ENCODE measurements at places on chromosomes 7 and 10.
A peak's percentile ranks its signal among the peaks of the same experiment; 100 is the strongest.

DNA sequence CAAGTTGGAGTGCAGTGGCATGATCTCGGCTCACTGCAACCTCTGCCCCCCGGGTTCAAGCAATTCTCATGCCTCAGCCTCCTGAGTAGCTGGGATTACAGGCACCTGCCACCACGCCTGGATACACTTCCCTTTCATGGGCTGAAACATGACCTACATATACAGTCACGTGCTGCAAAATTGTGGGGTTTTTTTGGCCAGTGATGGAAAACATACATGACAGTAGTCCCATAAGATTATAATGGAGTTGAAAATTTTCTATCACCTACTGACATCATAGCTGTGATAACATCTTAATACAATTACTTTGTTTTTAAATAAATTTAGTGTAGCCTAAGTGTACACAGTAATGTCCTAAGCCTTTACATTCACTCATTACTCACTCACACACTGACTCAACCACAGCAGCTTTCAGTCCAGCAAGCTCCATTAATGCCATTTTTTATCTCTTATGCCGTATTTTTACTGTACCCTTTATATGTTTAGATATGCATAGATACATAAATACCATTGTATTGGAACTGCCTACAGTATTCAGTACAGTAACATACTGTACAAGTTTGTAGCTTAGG, 79.9 kb upstream of the TMEM196 start:
- no peak for DNase-seq

- peak; percentile 77 for DNase-seq
Observed at GRCh38 chr10:46028584-46029460, 1.6 kb downstream of the NCOA4 start.

DNA sequence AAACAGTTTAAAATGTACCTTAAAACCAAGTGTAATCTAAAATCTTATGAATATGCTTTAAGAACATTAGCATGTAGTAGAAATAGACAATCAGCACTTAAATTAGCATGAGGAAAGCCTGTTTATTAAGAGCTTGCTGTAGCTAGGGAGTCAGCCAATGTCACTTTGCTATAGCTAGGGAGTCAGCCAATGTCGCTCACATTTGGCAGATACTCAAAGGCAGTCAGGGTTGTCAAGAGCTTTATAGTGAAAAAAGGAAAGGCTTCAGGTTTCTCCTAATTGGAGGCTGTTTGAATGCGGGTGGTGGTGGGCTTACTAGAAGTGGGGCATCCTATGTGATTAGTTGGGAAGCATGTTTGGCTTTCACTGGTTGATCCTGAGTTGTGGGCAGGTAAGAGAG, 226.2 kb upstream of the DGKB start:
- no peak for DNase-seq

DNA sequence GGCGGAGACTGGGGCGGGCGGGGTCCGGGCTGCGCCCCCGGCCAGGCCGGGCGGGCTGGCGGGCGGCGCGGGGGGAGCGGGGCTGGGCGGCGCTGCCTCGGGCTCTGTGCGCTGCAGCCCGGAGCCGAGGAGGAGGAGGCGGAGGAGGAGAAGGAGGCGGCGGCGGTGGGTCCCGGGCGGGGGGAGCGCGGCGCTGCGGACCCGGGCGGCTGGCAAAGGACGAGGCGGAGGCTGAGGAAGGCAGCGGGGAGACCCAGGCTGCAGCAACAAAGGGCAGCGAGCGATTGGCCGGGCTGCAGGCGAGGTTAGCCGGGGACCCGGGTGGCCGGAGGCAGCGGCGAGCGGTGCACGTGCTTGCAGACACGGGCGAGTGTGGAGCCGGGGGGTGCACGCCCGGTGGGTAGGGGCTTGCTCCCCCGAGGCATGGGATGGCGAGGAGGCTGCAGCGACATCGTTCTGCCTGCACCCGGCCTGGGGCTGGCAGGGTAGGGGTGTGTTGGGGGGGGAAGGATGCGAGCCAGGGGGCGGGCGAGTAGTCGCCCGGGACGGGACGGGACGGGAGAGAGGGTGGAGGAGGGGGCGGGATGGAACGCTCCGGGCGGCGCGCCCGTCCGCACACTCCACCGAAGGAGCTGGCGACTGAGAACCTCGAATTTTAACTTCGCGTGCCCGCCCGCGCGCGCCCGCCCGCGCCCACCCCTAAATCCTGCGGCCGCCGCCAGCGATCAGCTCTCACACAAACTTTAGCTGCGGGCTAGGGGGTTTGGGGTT, 844 bp upstream of the KAT6B start:
- no peak for DNase-seq

DNA sequence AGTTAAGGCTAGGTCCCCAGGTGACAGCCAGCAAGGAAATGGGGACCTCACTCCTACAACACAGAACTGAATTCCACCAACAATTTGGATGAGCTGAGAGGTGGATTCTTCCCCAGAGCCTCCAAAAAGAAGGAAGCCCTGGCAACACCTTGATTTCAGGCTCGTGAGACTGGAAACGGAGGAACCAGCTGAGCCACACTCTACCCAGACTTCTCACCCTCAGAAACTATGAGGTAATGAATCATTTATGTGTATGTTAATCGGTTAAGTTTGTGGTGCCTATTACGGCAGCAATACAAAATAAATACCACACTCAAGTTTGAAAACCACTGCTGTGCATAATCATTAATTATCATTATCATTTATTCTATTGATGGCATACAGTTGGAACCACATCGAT, 532.4 kb upstream of the ANKRD30A start:
- DNase-seq, result no peak

DNA sequence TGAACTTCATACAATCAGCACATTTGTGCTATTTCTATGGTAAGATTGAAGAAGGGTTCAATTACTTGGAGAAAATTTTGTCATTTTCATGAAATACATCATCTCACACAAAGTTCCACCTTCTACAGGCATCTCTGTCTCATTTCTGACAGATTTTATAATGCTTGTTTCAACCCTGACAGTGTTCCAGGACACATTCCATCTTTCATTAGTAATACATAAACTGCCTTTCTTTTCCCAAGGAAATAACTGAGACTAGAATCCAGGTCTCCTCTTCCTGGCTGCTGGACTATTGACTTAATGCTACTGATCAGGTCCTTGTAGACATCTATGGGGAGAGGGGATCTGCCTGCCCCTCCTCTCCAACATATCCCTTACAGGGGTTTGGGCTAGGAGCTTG, 70.1 kb upstream of the PLPP4 start:
- DNase-seq, result peak; percentile 21

DNA sequence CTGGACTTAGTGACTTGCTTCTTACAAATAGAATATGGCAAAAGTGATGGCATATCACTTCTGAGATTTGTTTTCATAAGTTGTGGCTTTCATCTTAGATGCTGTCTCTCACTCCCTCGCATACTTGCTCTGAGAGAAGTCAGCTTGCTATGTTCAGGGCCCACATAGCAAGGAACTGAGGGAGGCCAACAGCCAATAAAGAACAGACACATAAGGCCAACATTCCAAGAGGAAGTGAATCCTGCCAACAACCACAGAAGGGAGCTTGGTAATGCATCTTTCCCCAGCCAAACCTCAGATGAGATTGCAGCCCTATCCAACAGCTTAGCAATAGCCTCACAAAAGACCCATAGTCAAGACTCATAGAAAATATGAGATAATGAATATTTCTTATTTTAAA, 39.2 kb upstream of the DMTF1 start:
- no peak for DNase-seq

DNA sequence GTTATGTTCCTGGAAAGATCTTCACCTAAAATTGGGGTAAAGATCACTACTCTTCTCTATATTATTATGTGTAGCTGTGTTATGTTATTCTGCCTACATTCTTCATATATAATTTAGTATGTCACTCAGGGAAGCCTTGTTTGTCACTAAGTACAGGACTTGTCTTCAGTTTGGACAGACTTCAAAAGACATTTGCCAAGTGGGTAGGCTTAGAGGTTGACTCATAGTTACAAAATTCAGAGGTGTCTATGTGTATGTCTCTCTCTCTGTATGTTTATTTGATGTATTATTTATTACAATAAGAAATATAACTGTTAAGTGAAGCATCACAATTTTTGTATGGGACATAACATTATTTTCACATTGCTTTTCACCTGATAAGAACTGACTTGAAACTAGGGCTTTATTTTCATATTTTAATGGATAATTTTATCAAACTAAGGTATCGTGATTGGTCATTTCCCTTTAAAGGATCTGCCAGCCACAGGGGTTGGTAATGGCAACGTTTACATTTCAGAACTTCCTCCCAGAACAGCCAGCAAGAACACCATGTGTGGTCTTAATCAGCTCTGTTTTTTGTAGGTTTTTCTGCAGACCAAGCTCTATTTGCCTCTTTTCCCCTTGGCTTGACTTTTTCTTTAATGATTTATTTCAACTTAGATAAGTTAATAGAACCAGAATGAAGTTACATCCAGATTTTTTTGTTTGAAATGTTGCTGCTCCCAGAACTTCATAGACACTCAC, 262.1 kb upstream of the CACNA2D1 start:
- DNase-seq, result no peak

- no peak for DNase-seq
Observed at GRCh38 chr10:96768136-96768535, 47.8 kb upstream of the PIK3AP1 start.

- DNase-seq, result no peak
Observed at GRCh38 chr10:35769795-35770194, 127.7 kb upstream of the FZD8 start.

GRCh38 chr10:84353052-84353803, 24.8 kb downstream of the CCSER2 start:
- no peak for DNase-seq

- no peak for DNase-seq
Observed at GRCh38 chr10:115214829-115215228, 121.7 kb downstream of the ATRNL1 start.

GRCh38 chr10:22314852-22315251, 1.3 kb upstream of the COMMD3 start:
- no peak for DNase-seq

DNA sequence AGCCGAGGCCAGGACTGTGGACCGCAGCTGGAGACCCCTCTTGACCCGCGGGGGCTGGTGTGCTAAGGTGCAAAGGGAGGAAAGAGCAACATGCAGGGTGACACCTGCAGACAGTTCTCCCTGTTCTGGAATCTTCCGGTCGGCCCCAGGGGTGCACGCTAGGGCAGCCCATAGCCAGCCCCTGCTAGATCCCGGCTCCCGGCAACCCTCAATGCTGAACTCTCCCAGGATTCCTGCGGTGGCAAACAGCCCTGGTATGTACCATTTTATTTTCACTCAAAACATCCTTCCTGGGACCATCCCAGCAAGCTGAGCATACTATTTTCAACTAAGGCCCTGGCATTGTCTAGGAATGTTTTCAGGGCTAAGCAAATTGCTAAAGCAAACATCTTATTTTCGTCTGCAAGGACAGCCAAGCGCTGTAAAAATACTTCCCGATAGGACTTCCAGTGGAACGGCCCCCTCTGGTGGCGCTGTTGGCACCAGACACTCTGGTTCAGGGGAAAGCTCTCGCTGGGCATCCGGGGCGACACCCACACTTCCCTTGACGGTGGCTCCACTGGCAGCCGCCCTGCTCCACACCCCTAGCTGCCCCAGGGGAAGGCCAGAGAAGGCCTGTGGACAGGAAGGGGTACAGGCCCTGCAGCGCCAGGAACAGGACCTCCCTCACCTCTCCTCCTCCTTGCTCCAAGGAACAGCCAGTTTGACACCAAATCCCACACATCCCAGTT, 99.4 kb downstream of the CTBP2 start:
- DNase-seq, result peak; percentile 70

GRCh38 chr10:46268076-46268881, 18.5 kb upstream of the ANTXRL start:
- no peak for DNase-seq

DNA sequence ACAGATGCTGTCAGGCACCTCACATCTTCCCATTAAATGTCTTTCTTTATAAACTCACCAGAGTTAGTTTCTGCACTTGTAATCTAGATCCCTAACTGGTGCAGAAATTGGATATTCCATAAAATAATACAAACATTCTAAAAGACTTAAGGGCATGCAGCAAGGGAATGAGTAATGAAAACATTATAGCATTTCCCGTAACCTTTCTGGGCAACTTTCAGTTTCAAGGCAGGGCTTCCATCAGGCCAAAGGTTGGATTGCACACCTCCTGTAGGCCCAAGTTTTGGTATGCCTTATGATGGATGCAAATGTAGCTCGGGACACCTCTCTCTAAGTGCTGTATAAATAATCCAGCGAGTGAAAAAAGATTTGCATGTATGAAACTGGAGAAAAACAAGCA, 129.9 kb upstream of the LYZL2 start:
- no peak for DNase-seq

- DNase-seq, result no peak
Observed at GRCh38 chr7:139481364-139481763, 2.1 kb downstream of the KLRG2 start.

GRCh38 chr7:129719980-129720732, 108.6 kb downstream of the NRF1 start:
- DNase-seq, result no peak

GRCh38 chr7:126589068-126589684, 663.6 kb downstream of the GRM8 start:
- no peak for DNase-seq

DNA sequence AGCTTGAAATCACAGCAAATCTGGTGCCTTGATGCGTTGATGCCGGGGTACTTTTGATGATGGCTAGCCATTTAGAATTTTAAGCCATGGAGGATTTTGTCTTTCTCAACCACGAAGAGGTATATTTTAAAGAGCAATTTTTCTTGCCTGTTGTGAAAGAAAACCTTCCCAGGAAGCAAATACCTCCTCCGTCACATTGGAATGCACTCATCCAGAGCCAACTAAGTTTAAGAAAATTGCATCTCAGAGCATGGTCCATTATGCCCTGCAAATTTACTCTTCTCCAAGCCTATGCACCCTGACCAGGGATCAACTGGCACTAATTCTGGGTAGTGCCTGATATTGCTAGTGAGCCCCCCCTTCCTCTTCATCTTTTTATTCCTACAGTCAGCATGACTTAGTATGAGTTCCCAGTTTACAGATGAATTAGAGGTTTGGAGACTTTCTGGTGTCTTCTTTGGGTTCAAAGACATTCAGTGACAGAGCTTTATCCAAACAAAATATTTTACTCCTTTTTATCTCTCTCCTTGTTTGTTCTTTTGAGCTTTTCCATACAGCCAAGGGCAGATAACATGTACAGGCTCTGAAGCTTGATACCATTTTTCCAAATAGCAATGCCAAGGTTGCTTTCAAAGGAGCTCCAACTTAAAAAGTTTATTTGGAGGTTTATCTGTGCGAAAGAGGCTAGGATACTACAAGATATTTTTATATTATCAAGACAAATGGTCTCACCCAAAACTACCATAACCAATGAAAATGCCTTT, 56.6 kb upstream of the ANK3 start:
- DNase-seq, result no peak

DNA sequence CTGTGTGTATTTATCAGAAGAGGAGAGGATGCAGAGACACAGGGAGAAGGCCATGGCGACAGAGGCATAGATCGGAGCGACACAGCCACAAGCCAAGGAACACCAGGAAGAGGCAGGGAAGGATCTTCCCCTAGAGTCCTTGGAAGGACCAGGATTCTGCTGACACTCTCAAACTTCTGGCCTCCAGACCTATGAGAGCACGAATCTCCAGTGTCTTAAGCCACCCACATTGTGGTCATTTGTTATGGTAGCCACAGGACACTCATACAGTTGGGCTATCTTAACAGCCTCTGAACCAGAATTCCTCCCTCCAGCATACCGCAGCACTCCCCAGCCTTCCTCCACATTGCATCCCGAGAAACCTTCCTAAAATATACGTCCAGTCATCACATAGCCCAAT, 367.0 kb upstream of the MGMT start:
- no peak for DNase-seq

GRCh38 chr7:154504918-154505317, 452.7 kb downstream of the DPP6 start:
- DNase-seq, result no peak

- DNase-seq, result no peak
Observed at GRCh38 chr7:65915921-65916657, 43.2 kb downstream of the VKORC1L1 start.
